H1 (cell line): ENCODE measurements at places on chromosomes 7 and 10.

GRCh38 chr10:10222304-10222841, 795.3 kb upstream of the CELF2 start:
- no peak for DNase-seq

- DNase-seq, result no peak
Observed at GRCh38 chr7:25496476-25497368, 268.4 kb upstream of the NPVF start.

- no peak for DNase-seq
Observed at GRCh38 chr7:128801667-128802418, 10.1 kb downstream of the CCDC136 start.

- DNase-seq, result no peak
Observed at GRCh38 chr10:69425511-69426298, 9.0 kb upstream of the TACR2 start.

- DNase-seq, result no peak
Observed at GRCh38 chr7:85573346-85573745, 386.5 kb upstream of the SEMA3D start.

DNA sequence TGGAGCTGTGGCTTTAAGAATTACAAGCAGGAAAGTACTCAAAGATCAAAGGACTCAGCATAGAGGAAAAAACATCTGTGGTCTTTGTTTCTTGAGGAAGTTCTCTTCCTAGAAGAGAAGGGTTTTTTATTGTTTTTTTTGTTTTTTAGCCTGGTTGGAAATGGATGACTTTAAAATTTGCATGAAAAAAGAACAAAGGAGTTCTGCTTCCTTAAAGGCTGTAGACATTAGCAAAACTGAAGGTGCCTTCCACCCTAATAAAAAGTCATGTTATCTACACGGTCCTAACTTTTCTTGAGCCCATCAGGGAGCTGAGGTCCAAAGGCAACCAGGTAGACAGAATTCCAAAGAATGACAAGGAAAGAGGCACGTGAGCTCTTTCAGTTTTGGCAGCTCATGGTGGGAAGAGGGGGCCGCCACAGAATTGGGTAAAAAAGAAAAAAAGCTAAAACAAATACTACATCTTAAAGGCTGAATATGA, 356.6 kb downstream of the SH2D4B start:
- DNase-seq, result no peak
